ENCODE measurements at places on chromosomes 13 and 19.

DNA sequence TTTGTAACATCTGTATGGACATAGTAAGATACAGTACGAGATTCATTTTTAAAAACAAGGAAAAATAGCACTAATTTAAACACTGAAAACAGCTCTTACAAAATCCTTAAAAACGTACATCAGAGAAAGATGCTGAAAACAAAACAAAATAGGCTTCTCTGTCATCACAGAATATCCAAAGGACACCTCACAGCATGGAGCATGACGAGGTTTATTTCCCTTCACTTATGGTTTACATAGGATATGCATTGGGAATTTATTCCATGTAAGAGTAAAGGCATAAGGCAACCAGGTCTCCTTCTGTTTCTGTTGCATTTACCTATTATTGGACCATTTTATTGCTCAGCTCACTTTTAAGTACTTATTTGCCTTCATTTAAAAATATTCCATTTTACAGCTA lies 3.0 kb downstream of the KCTD12 start:
- no peak for DNase-seq

GRCh38 chr13:79659121-79659521 lies 178.2 kb downstream of the NDFIP2 start:
- DNase-seq, result no peak

DNA sequence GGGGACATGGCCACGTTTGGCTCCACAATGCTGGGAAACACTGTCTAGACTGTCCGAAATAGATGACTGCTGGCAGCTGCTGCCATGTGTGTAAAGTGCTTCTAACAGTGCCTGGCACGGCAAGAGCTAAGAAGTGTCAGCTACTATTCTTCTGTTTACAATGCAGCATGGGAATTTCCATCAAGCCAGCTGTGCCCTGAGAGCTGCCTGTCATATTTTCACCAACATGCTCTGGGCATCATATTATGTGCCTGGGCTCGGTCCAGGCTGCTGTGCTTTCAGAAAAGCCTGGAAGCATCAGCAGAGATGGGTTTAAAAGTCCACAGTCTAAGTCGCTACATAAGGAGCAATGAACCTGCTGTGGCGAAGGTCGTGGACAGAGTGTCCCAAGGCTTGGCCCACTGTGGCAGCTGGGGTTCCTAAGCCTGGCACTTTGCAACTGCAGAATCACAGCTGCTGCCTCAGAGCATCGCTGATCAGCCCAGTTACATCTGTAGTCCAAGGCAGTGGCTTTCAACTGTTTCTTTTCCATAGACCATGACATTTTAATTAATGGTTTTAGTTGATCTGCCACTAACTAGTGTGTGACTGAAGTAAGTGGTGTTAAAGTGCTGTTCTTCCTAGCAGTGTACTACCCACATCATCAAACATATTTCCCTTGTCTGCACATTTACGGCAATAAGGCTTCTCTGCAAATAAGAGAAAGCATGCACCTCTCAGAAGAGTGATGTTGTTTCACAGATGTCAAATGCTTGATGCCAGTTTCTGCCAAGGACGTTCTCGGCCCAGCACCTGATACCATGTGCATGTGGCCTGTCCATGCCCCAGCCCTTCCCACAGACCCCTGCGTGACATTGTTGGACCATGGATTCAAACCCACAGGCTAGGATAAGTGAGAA lies 95.7 kb upstream of the C1QTNF9B start:
- no peak for DNase-seq

DNA sequence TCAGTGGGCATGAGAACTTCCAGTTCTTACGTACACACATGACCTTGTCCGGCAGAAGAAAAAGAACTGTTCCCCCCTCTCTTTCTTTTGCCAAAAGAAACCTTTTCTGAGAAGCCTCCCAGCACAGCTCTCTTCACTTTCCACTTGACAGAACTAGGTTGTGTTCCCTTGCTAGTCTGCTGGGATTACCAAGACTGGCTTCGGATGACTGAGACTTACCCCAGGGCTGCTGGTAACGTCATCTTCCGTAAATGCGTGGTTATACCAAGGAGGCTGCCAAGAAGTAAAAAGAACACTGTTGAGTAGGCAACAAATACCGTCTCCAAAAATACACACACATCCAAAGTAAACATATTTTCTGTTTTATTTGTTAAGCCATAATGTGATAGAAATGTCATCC lies 908.2 kb downstream of the EFNB2 start:
- DNase-seq, result no peak

GRCh38 chr13:113862191-113862930 lies 1.5 kb downstream of the GAS6 start:
- no peak for DNase-seq

DNA sequence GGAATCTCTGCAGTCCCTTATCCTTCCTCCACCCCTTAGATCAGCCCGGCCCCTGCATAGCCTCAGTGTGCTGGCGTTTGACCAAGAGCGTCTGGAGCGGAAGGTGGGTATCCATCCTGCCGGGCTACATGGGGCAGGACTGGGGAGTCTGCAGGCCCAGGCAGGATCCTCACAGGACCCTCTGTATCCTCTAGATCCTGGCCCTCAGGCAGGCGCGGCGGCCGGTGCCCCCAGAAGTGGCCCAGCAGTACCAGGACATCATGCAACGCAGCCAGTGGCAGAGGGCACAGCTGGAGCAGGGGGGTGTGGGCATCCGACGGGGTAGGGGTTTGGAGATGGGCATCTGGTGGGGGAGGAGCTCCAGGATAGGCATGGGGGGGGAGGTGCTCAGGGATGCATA lies 8.9 kb downstream of the PODNL1 start:
- no peak for DNase-seq

- DNase-seq, result no peak
Measured at GRCh38 chr13:102310691-102311418, 91.0 kb downstream of the FGF14 start.

- DNase-seq, result peak; percentile 60
Measured at GRCh38 chr19:34220472-34221063, 33.8 kb upstream of the GARRE1 start.

GRCh38 chr13:50800091-50800739 lies 43.3 kb downstream of the DLEU7 start:
- DNase-seq, result no peak

DNA sequence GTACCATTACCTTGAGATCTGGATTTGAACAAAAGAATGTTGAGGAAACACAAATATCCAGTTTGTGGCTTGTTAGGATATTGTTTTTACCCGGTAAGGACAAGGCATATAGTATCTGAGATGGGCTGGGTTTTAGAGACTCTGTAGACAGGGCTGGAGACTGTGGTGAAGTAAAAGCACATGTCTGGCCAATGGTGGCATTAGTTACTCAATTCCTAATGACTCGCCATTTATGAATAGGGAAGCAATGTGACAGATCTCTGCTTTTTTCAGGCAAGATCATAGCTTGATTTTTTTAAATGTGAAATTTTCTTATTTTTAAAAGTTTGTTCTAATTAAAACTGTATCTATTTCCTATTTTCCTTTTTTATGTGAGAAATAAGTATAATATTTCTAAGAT lies 371.1 kb upstream of the SPRY2 start:
- no peak for DNase-seq

- no peak for DNase-seq
Measured at GRCh38 chr13:84528408-84529070, 646.3 kb upstream of the SLITRK1 start.

GRCh38 chr13:49341941-49342340 lies 94.2 kb downstream of the CDADC1 start:
- no peak for DNase-seq

GRCh38 chr13:109645831-109646230 lies 140.6 kb downstream of the IRS2 start:
- DNase-seq, result no peak

DNA sequence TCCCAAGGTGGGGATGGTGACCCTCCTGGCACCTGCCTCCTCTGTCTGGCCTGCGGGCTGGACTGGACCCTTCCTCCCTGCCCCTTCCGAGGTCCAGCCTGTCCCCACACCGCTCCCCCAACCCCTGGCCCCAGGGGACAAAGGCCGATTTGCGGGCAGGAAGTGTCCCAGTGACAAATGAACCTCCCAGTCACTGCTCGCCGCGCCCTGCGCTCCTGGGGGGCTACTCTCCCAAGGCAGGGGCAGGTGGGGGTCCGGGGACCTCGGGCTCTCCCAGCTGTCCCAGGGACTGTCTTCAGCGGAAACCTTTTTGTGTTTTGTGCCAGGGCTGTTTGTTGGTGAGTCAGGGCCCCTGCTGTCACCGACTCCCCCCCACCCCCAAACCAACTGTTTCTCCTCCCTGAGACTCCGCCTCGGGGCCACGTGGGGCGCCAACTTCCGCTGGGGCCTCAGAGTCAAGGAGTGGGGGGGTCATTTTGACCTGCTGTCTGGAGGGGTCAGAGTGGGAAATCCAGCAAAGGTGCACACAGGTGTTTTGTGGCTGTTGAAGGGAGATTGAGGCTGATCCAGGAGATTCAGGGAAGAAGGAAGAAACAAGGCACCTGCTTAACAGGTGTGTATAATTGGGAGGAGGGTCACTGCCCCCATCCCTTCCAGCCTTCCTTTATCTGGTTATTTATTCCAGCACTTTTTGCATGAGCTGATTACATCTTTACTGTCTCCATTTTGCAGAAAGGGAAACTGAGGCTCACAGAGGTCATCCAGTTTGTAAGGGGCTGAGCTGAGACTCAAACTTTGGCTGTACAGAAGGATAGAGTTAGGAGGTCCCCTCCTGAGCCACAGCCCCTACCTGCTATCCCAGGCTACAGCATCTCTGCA lies 831 bp downstream of the PGPEP1 start:
- no peak for DNase-seq

- no peak for DNase-seq
Measured at GRCh38 chr13:42654722-42655121, 80.8 kb downstream of the TNFSF11 start.

DNA sequence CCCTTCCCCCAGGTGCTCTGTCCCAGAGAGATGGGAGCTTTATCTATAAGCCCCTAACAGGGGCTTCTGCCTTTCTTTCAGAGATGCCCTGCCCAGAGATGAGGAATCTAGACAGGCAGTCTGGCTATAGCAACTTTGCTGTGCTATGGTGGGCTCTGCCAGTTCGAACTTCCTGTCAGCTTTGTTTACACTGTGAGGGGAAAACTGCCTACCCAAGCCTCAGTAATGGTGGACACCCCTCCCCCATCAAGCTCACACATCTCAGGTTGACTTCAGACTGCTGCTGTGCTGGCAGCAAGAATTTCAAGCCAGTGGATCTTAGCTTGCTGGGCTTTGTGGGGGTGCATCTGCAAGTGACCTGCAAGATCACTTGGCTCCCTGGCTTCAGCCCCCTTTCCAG lies 21.5 kb downstream of the CYSLTR2 start:
- no peak for DNase-seq

GRCh38 chr13:71242201-71242600 lies 624.8 kb downstream of the DACH1 start:
- DNase-seq, result peak; percentile 71

GRCh38 chr19:18274219-18274780 lies at the start of gene IQCN:
TSS of gene IQCN (minus strand) at chr19:18274452. CDS start at chr19:18269478, 4,974 bp downstream.
- no peak for DNase-seq

- DNase-seq, result no peak
Measured at GRCh38 chr13:34277936-34278335, 460.0 kb downstream of the RFC3 start.

GRCh38 chr13:50213526-50213925 lies 198.3 kb downstream of the KCNRG start:
- no peak for DNase-seq

DNA sequence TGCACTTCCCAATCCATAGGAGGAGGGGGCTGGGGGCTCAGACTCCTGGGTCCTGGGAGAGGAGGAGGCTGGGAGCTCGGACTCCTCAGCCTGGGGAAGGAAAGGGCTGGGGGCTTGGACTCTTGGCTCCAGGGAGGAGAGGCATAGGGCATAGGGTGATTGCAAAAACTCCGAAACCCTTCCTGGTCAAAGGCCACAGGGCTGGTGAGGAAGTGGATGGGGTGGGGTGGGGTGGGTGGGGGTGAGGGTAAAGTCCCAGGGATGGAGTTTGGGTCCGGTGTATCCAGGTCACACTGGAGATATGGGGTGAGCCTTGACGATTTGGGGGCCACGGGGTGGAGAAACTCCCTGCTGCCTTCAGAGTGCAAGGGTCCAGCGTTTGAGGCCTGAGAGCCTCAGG lies 2.8 kb downstream of the MYH14 start:
- no peak for DNase-seq

DNA sequence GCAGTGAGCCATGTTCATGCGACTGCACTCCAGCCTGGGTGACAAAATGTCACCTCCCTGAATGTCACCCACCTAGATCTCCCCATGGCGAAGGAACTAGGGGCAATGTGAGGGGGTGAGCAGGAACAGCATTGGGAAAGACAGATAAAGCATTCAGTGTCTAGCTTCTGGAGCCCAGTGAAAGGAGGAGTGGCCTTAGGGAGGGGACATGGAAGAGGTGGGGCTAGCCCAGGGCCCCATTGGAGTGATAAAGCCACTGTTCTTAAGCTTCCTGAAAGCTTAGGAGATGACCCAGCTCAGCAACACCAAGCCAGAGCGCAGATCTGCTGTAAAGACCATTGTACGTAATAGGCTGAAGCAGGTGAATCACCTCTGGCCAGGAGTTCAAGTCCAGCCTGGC lies 13.0 kb upstream of the KCNN1 start:
- peak; percentile 31 for DNase-seq

GRCh38 chr19:52622261-52622660 lies 15.9 kb downstream of the ZNF83 start:
- no peak for DNase-seq

- no peak for DNase-seq
Measured at GRCh38 chr19:13301627-13302334, 151.6 kb downstream of the IER2 start.

DNA sequence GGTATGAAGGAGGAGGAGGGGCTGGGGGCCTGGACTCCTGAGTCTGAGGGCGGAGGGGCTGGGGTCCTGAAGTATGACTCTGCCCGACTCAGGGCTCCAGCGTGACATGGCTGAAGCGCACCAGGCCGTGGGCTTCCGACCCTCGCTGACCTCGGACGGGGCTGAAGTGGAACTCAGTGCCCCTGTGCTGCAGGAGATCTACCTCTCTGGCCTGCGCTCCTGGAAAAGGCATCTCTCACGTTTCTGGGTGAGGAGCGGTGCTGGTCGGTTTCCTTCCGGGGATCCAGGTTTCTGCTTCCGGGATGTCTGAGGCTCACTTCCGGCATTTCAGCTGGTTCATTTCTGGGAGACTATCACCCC lies 1.2 kb downstream of the CPT1C start:
- no peak for DNase-seq

GRCh38 chr13:71350886-71351285 lies 516.1 kb downstream of the DACH1 start:
- DNase-seq, result no peak

DNA sequence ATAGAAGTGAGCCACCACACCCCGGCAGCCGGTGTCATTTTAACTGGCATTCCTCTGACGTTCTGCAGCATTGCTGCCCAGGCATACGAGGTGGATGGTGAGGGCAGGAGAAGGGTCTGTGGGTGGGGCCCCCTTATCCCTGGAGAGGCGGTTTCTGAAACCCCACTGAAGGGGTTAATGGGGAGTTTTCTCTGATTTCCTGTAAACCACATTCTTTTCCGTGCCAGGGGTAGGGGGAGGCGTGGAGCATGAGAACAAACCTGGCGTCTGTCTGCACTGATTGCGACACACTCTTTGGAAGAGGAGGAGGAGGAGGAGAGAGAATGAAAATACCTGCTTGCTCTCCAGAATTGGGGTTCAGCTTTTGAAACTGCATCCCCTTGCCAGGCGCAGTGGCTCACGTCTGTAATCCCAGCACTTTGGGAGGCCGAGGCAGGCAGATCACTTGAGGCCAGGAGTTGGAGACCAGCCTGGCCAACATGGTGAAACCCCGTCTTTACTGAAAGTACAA lies 2.7 kb upstream of the C3 start:
- DNase-seq, result no peak

GRCh38 chr13:72004246-72004645 lies 137.2 kb upstream of the DACH1 start:
- DNase-seq, result no peak
